ENCODE measurements at places on chromosomes 7 and 10.

DNA sequence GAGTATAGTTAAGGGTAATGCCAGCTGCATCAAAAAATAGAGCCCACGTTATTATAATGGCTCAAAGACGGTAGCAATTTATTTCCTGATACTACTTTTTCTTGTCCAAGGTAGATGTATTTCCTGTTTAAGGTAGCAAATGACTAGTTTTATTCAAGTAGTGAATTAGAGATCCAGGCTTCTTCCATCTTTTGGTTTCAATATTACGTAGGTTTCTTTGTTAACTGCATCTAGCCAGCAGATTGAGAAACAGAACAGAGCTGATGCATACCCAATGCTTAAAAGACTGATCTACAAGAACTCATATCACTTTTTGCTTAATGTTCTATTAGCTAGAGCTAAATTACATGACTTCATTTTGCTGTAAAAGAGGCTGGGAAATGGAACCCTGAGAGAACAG is 992.1 kb downstream of the NRG3 start:
- DNase-seq = no peak

- DNase-seq = no peak
These were observed 132.7 kb upstream of the CXCL12 start for GRCh38 chr10:44517635-44518034.

- no peak for DNase-seq
These were observed 361.8 kb downstream of the IPMK start for GRCh38 chr10:57905861-57906260.

DNA sequence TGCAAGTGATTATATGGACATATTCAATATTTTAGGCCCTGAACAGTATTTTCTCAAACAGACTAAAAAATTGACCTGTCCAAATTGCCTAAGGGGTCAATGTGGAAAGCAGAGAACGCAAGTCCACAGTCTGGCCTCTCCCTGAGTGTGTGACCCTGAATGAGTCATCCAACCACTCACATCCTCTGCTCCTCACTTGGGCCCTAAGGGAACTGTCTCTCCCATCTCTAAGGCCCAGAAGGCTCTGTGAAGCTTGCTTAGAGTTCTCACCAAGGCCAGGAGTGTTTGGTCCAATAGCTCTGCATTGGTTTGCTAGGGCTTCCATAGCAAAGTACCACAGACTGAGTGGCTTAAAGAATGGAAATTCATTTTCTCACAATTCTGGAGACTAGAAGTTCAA is 155.1 kb downstream of the LSM5 start:
- DNase-seq = no peak

- DNase-seq = peak; percentile 40
These were observed 103.3 kb downstream of the DIP2C start for GRCh38 chr10:586151-586550.

- no peak for DNase-seq
These were observed 105.6 kb upstream of the RET start for GRCh38 chr10:42971251-42971599.

DNA sequence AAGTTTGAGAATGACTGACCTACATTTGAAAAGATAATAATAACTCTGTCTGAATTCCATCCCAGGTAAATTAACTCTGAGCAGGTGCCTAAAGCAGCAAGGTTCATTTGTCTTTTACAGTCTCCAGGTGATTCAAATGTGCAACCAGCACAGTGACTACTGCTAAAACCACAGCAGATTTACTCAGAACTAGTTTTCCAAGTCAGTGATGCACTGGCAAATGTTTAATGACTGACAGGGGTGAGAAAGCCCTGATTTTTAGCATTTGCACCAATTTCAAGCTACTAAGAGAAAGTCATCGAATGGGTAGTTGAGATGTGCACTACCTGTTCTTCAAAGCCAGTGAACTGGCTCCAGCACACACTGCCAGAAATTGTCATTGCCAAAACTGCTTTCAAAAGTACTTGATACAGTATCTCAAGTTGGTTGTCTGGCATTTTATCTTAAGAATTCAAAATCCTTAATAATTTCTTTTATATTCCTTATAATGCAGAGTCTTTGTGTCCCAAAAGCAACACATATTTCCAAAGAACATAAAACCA is 60.3 kb downstream of the ATOH7 start:
- DNase-seq = no peak

DNA sequence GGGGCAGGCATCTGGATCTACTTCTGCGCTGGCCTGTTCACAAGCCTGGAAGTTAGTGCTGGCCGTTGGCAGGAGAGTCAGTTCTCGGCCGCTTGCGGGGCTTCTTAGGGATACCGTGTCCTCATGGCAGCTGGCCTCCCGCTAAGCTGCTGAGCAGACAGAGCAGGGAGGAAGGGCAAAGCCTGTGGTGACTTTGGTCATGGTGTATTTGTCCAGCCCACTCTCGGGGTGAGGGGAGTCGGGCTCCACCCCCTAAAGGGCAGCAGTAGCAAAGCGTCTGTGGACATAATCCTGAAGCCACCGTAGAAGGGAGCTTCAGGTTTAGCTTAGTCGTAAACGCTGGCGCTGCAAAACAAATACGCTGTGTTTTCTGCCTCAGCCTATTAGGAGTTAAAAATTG is 12.2 kb downstream of the UBE3C start:
- peak; percentile 17 for DNase-seq

DNA sequence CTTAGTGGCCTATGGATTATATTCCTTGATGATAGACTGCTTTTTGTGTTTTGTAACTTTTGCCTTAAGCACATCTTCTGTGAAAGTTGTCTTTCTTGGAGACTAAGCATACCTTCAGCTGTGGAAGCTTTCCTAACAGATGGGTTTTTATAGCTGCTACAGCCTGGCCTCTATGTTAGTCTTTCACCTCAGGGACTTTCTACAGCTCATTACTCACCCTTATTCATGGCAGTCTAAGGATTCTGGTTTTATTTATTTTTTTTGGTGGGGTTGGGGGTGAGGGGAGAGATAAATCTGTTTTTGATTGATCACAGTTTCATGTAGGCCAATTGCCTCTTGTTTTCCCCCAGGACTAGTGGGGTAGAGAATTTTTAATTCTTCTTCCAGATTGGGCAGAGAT is 219.9 kb downstream of the DKK1 start:
- DNase-seq = no peak

DNA sequence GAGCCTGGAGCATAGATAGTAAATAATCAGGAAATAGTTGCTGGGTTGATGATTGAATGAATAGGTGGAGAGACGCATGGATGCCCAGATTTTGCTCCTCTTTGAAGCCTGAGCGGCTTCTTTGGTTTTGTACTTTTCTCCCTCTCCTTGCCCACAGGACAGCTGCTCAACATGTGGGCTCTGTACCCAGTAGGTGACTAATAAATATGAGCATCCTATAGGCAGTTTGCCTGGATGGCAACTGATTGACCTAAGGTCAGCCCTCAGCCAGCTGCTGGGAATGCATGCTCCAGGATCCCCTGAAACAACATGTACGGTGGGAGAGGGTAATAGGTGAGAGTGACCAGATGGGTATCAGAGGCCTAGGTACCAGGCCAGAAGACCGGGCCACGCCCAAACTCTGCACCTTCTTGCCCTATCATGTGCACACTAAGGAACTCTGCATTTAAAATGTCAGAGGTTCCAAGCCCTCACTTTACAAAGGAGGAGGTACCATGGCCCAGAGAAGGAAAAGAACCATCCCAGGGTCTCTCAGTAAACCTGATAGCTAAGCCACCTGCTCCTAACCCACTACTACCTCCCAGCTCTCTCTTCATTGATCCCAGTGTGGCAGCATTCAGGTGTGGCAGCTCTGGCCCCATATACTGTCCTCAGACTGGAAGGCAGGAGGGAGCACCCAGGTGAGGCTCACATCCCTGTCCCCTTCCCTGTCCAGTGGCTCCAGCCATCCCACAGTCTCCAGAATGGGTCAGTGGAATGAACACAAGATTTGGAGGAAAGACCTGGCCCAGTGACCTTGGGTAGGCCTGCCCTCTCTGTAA is 2.7 kb upstream of the ZCCHC24 start:
- no peak for DNase-seq
